ENCODE measurements at places on chromosomes 12 and 14. TPM values are rescaled to one million over a fixed set of nuclear protein-coding genes. Genes with fewer than 3 reads are reported as not detected.

PRPH gene
- total RNA-seq, result not detected

EIF2B1 gene
- 29.8 TPM for total RNA-seq

KCNK13 gene
- not detected for total RNA-seq

AQP5 gene
- total RNA-seq, result not detected

SSPN gene
- 0.76 TPM for total RNA-seq

MANSC1 gene
- 7.0 TPM for total RNA-seq

KRT82 gene
- not detected for total RNA-seq

DPF3 gene
- total RNA-seq, result 0.54 TPM

LTBR gene
- total RNA-seq, result 25.5 TPM

PDE3A gene
- 2.8 TPM for total RNA-seq

MYF6 gene
- not detected for total RNA-seq

SIX4 gene
- total RNA-seq, result 0.54 TPM

ANKRD9 gene
- 3.4 TPM for total RNA-seq

TAS2R42 gene
- not detected for total RNA-seq

TAS2R8 gene
- total RNA-seq, result 0.11 TPM
